ENCODE measurements at places on chromosomes 12 and 14.

GRCh38 chr14:99790201-99790977, 2.8 kb upstream of the EML1 start:
- DNase-seq = no peak

GRCh38 chr12:54270345-54270744, 9.6 kb downstream of the CBX5 start:
- DNase-seq = no peak

GRCh38 chr14:74705613-74706500, 7.0 kb downstream of the AREL1 start:
- no peak for DNase-seq

- no peak for DNase-seq
Measured at GRCh38 chr14:91509878-91510170, 286 bp downstream of the PPP4R3A start.

- no peak for DNase-seq
Measured at GRCh38 chr12:1197264-1198018, 206.4 kb downstream of the ERC1 start.

DNA sequence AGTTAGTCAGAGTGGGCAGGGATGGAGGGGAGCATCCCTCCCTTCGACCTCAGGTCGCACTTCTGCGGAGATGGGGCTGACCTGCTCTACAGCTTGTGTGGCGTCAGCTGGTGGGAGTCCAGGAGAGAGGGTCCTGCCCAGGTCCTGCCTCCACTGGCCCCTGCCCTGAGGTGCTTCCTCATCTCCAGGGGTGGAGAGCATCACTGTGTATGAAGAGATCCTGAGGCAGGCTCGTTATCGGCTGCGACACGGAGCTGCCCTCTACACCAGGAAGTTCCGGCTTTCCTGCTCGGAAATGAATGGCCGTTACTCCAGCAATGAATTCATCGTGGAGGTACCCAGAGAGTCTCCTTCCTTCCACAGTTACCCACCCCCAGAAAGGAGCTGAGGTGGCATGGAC, 20.2 kb downstream of the CLSTN3 start:
- no peak for DNase-seq

- DNase-seq = no peak
Measured at GRCh38 chr12:46546634-46547273, 174.2 kb upstream of the SLC38A2 start.

GRCh38 chr14:61347826-61348443, 26.6 kb downstream of the PRKCH start:
- DNase-seq = no peak

DNA sequence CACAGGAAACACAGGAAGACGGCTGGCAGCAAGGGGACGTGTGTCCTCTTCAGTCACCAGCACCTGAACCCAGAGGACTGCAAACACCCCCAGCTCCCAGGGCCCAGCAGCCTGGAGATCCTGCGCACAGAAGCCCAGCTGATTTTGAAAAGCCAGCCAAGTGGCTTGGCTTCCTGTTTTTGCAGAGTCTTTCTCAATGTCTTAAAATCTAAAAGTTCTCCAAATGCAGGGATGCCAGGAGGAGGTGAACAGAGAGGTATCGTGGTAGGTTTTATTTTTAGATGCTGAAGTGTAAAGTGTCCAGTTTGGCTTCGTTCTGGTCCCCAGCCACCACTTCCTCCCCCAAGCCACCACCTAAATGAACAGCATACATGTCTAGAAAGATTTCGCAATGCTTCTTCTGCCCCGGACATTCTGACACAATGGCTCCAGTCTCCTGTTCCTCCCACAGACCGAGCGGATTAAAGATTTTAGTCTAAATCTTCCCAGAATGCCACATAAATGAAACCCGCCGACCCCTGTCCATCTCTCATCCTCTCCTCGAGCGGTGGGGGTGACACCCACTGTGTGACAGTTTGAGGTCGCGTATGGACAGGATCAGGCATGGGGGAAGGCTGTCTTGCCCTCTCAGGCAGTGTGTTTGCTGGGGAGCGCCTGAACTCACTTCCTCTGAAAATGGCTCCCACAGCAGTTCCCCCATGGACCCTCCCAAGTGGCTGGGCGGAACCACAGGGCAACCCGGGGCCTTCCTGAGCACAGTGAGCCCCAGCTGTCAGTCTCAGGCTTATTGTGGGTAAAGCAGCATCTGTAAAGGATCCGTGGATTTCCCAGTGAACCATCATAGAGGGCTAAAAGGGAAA, 41.6 kb downstream of the ITPK1 start:
- peak; percentile 84 for DNase-seq

GRCh38 chr12:77025782-77026314, 39.5 kb downstream of the E2F7 start:
- DNase-seq = no peak

- DNase-seq = no peak
Measured at GRCh38 chr14:75070383-75070782, 942 bp downstream of the ZC2HC1C start.
